Anterior cingulate cortex (tissue), 58 donors: ENCODE measurements at places on chromosomes 1 and 21.
A peak's percentile ranks its signal among the peaks of the same experiment; 100 is the strongest.

- no peak for DNase-seq
These were observed 115.1 kb downstream of the TRIM33 start for GRCh38 chr1:114395863-114396262.

- DNase-seq = no peak
These were observed 6.4 kb upstream of the KANK4 start for GRCh38 chr1:62325681-62326080.

DNA sequence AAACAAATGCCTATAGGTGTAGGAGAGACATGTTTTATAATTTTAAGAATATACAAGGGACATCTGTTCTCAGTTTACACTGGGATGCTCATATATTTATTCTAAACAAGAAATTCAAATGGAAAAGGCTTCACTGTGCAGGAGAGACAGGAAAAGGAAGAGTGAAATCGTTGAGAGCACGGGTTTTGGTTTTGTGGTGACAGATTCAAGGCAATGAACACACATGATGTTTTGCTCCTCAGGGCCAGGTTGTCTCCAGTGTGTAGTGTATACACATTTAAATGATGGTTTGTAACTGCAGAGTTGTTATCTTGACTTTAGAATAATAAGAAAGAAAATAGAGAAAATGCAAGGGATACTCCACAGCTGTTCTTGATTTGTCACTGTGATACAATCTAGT, 73.7 kb downstream of the S1PR1 start:
- DNase-seq = no peak

DNA sequence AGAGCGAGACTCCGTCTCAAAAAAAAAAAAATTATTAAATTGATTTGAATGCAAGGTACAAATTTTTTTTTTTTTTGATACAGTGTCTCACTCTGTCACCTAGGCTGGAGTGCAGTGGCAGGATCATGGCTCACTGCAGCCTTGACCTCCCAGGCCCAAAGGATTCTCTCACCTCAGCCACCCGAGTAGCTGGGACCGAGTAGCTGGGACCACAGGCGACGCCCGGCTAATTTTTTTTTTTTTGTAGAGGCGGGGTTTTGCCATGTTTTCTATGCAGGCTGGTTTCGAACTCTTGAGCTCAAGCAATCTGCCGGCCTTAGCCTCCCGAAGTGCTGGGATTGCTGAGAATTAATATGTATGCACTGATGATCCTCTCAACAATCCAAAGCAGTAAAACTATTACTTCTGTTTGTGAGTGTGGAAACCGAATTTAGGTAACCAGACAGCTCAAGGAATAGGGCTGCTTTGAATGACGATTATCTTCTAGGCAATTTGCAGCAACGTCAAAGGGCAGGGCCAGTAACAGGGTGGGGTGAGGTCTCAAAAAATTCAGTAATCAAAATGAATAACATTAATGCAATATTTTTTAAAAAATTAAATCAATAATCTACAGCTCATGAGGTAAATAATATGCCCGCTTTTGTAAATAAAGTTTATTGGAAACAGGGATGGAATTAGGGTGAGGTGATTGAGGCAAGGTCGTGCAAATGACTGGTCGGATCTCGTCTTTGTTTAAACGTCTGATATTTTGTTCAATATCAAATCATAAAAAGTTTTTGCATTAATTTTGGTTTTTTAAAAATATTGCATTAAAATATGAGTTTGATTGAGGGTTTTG, 1.2 kb downstream of the CLSPN start:
- no peak for DNase-seq

GRCh38 chr1:177824508-177824982, 145.3 kb downstream of the SEC16B start:
- DNase-seq = peak; percentile 1

DNA sequence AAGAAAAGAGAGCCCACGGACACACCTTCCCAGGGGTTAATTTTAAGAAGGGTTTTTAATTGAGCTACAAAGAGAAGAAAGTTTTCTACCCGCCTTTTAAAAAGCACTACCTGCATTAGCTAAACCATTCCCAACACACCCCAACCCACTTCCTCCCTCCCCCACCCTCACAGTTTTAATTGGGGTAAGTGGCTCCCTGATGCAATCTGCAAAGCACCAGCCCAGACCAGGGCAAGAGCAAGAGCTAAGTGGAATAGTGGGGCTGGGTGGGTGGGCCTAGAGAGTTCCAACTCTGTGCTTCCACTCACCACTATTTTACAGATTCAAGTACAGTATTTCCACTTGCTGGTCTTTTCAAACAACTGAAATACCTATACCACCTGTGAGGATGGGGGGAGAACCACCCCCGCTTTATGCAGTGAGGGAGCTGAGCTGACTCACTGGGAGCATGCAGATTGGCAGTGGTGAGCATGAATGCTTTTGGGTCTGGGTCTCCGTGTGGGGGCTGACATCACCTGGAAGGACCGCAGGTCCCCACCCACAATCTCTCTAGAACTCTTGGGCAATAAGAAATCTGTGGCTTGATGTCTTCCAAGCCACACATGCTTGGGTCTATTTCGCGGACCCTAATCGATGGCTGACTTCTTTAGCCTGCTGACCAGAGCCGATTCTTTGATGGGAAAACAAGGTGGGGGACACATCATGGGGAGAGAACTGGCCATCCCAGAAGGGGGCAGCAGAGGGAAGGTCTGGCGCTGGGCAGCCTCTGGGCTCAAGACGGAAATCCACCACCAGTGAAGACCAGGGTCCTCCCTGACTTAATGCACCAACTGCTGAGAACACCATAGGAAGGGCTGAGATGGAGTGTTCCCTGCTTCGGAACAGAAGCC, 95.5 kb downstream of the SSBP3 start:
- no peak for DNase-seq

DNA sequence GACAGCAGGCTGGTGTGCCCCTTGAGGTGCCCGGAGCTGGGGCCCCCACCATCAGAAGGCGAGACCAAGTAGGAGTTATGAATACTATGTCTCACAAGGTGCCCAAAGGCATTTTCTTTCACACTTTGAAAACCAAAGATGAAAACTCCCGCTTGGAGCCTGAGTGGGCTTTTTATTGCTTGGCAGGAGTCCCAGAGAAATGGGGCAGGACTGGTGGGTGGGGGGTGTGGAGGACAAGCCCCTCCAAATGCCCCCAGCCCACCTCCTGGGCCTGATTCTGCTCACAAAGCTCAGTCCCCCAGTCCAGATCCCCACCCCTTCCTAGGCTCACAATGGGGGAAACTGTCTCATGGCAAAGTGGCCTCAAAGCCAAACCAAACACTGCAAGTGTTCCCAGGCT, 227.9 kb downstream of the TRABD2B start:
- DNase-seq = no peak

DNA sequence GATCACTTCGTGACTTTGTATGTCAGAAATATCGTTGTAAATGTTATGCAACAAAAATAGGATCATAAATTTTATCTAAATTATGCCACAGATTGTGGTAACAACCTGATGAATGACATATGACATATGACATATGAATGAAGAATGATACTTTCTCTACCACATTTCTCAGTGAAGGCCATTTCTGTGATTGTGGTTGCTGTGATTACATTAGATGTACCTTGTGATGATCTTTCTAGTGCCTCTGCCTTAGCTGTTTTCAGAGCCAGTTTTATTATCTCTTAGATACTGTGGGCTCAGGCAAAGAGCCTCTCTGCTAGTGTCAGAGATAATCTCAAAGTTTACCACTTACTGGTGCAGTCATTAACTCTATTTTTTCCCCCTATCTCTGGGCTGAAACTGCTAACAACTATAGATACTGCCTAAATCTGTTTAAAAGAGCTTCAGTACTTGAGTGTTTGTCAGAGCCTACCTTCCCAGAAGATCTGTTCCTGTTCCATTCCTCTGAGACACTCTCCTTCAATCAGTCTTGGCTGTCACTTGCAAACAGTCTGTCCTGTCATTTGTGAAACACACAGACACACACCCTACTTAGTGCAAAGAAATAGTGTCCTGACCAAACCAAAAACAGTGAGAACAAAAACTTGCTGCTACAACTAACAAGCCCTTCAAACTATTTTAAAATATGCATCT, 55.5 kb downstream of the HMCN1 start:
- no peak for DNase-seq

DNA sequence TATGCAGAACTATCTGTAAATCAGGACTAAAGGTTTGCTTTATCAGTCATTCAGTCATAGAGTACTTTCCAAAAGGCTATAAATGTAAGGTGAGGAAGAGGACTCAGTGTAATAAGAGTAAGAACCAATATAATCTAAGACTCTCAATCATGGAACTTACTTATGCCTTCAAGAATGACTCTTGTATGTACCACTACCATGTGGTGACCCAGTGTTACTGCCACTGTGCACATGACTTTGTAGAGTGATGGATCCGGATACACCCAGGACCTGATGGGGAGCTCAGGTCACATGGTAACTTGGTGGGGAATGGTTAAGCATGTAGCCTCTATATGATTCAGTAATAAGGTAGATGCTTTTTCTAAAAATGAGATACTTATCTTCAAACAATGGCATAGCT, 2099.8 kb downstream of the MRPL39 start:
- no peak for DNase-seq

DNA sequence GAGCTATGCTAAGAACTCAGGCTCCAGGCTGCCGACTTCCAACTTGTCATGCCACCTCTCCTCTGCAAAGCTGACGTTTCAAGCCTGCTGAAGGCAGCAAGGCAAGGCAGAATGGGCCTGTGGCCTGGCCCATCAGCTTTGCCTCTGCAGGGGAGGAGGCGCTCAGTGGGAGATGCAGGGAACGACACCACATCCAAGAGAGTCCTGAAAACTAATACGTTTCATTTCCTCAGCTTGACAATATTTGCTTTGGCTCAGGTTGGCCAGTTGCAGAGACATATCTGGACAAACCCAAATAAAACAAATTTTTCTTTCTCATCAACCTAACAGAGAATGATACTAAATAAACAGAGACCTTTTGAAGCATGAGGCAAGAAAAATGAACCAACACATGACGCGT, 35.3 kb downstream of the BEND5 start:
- no peak for DNase-seq

GRCh38 chr1:102252731-102253505, 256.2 kb upstream of the OLFM3 start:
- DNase-seq = no peak

GRCh38 chr1:179151908-179152682, 70.2 kb downstream of the TOR3A start:
- no peak for DNase-seq

DNA sequence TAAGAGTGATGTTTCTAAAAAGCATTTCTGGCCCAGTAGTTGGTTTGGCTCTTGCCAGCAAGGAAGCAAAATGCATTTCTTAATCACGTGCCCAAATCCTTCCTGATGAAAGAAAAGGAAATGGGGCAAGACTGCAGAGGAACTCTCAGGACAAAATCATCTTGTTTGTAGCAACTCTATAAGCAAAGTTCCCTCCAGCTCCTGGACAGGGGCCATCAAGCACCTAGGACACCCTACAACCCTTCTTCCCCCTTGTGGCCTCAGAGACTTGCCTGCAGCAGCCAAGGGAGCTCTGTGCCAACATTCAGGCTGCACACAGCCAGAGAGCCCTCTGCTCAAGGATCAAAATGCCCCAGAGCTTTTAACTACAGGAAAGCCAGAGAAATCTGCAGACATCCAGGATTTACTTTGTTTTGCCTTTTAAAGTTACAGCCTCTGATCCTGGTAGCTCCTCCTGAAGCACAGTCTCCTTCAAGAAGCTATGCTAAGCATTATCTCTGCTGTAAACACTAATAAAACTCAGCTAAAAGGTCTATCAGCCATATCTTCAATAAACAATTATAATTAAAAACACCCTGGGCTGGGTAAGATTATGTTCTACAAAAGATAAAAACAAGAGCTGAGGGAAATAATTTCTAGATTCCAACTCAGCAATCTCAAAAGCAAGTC, 105.0 kb downstream of the KIAA0319L start:
- peak; percentile 12 for DNase-seq

DNA sequence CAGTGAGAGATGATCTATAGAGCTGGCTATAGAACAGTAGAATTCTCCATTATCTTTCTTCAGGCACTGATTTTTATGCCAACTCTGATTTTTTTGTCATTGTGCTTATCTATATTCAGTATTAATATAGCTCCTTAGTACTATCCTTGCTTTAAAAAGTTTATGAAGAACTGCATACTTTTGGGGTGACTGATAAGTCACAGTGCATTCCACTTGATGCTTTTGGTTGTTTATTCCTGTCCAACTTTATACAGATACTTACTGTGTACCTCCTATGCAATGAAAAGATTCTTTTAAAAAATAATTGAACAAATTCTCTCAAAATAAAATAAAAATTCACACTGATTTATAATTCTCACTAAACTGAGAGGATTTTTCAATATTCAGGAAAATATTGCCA, 71.6 kb downstream of the COL24A1 start:
- no peak for DNase-seq
